ENCODE measurements at places on chromosomes 12 and 14.

DNA sequence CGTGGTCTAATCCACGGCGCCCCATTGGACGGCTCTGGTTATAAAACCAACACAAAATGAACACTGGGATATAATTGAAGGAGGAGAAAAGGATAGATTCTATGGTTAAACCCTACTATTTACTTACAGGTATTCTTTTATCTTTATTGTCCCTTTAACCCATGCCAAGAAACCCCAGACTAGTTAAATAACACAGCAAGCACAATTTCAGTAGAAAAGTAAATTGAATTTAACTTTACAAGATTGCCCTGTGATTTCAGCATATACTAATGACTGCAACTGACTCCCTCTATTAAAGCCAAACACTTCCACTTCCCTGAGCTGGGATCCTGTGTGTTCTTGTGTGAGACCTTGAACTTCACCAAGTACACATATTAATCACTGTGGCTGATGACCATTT, 45.3 kb downstream of the BCL11B start:
- no peak for DNase-seq

- DNase-seq: no peak
These were observed 8.6 kb downstream of the NFATC4 start for GRCh38 chr14:24376448-24377070.

DNA sequence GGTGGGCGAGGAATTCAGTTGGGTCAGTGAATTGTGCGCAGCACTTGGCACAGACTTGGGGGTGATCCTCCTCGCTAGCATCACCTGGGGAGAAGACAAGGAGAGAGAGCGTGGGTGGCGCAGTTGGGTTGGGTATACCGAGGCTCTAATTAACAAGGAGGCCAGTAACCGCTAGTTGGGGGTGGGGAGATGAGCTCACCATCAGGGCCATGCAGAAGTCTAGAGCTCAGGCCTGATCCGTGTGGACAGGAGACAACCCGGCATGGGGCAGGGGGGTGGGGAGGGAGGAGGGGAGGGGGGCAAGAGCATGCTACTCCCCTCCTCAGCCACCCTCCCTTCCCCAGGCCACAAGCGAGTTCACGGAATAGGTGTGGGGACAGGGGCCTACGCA, 580 bp downstream of the SALL2 start:
- DNase-seq: no peak

GRCh38 chr14:20697273-20698017, 8.9 kb downstream of the ANG start:
- peak; percentile 65 for DNase-seq

- DNase-seq: no peak
These were observed 20.9 kb downstream of the OAS2 start for GRCh38 chr12:112998987-112999767.

DNA sequence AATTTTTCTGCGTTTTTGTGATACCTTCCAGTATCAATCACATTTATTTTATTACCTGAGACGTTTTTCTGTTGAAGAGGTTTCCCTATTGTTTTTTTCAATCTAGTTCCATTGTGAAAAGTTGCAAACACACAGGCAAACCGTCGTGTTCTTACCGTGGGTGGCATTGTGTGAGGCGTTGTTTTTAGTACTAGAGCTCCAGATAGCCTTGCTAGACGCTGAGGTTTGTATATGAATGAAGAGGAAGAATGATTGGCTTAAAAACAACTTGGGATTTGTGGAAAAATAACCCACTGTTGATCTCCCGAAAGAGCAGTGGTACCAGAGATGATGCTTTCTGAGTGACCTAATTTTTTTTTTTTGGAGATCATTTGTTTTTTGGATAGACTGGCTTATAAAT, 1.0 kb downstream of the SOCS4 start:
- no peak for DNase-seq

DNA sequence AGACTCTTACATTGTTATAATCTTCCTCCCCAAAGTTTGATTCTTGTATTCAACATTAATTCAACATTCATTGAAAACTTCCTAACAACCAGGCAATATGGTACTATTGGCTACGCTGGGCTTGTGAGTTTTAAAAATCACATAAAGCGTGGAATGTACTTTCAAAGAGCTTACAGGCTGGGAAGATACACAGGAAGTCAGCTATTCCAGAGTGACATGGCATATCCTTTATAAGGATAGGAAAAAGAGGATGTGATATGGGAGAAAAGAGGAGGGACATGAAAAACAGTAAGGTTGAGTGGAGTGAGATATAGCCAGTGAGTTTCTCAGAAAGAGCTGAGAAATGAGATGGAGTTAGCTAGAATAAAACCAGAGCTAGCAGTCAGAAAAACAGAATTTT, 103.6 kb upstream of the ATF7IP start:
- DNase-seq: no peak

DNA sequence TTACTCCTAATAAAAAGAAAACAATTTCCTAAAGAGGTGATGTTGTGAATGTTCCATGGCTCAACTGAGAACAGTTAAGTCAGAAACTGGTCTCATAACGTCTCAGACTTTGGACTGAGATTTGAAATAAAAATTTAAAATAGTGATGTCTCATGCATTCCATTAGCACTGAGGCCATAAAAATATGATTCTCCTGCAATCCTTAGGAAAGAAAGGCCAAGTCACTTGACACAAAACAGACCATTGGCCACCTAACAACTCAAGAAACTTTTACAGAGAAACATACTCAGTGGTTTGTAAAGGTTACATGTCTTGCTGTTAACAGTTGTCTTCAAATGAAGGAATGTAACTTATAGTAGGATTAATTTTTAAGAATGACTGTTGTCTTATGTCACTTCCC, 58.1 kb downstream of the STAB2 start:
- no peak for DNase-seq

DNA sequence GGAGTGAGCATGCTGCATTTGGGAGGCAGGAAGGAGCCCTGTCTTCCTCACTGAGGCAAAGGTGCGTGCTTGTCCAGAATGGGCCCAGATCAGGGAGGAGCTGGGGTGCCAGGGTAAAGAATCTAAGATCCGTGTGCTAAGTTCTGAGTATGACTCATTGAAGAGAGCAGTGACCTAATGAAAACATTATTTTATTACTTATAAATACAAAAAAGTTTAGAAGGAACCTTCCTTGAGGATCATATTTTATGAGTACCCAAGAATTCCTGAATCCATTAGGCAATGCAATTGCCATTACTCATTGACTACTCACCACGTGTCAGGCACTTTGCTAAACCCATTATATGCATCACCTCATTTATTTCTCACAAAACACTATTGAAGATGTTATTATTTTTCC, 264.7 kb downstream of the EGLN3 start:
- no peak for DNase-seq

DNA sequence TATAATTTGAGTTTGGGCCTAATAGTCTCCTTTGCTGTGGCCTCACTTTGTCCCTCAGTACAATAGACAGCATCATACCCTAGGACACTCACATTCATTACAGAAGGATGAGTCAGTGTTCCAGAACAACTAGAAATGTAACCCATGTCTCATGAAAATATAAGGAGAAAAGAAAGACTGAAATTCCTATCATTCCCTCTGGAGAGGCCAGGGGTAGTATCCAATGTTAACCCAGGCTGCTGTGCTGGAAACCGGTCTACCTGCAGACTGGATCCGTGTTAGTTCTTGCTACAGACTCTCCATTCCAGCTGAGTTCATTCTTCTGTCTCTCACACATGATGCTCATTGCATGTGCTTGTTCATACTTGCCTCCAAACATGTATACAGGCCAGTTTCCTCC, 75.8 kb upstream of the HOXC13 start:
- no peak for DNase-seq

- DNase-seq: no peak
These were observed at the start of gene TNFRSF1A for GRCh38 chr12:6341417-6342139. TSS of gene TNFRSF1A (minus strand) at chr12:6342076. CDS start at chr12:6341814, 262 bp downstream.

- DNase-seq: no peak
These were observed 47.7 kb downstream of the C12orf50 start for GRCh38 chr12:87981495-87981894.

- no peak for DNase-seq
These were observed 30.5 kb upstream of the LMNTD1 start for GRCh38 chr12:25583545-25583944.

DNA sequence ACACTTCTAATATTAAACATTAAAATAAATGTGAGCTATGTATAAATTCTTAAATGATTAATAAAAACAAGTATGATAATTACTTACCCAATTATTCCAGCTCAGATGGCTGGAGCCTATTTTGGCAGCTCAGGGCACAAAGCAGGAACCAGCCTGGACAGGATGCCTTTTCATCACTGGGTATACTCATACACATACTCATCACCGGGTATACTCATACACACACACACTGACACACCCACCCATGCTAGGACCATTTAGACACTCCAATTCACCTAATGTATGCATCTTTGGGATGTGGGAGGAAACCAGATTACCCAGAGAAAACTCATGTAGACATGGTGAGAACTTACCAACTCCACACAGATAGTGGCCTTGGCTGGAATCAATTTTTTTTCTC, 57.9 kb upstream of the CNOT2 start:
- no peak for DNase-seq

GRCh38 chr14:66311990-66312389, 174.2 kb upstream of the CCDC196 start:
- DNase-seq: no peak

GRCh38 chr14:104741803-104742251, 11.1 kb upstream of the SIVA1 start:
- DNase-seq: no peak

DNA sequence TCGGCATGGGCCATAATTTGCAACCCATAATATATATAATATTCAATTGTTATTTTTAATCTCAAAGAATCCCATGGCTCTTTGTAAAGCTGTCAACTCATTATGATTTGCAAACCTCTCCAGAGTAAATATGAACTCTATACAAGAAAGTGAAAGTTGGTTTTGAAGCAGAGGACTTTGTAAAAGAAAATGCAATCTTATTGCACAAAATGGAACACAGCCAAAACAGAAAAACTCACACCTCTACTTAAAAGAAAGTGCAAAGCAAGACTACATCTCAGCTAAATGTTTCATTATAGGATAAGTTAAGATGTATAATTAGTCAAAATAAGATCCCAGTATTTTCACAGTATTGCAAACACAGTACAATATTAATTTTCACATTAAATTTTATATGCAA, 111.2 kb upstream of the FLRT2 start:
- DNase-seq: no peak

DNA sequence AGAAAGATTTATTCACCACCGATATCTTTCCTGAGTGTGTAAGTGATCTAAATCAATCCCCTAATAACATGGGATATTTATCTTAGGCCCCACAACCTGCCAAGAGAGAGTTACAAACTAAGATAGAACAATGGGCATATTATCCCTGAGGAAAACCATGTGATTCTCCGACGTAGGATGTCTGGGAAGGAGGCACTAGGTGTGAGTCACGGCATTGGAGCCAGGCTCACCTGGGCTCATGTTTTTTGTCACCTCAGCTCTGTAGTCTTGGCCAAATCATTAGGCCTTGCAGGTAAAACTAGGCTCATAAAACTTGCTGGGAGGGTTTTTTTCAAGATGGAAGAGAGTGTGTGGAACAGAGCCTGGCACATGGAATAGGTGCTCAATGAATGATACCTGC, 129.7 kb upstream of the PLEKHG7 start:
- no peak for DNase-seq

DNA sequence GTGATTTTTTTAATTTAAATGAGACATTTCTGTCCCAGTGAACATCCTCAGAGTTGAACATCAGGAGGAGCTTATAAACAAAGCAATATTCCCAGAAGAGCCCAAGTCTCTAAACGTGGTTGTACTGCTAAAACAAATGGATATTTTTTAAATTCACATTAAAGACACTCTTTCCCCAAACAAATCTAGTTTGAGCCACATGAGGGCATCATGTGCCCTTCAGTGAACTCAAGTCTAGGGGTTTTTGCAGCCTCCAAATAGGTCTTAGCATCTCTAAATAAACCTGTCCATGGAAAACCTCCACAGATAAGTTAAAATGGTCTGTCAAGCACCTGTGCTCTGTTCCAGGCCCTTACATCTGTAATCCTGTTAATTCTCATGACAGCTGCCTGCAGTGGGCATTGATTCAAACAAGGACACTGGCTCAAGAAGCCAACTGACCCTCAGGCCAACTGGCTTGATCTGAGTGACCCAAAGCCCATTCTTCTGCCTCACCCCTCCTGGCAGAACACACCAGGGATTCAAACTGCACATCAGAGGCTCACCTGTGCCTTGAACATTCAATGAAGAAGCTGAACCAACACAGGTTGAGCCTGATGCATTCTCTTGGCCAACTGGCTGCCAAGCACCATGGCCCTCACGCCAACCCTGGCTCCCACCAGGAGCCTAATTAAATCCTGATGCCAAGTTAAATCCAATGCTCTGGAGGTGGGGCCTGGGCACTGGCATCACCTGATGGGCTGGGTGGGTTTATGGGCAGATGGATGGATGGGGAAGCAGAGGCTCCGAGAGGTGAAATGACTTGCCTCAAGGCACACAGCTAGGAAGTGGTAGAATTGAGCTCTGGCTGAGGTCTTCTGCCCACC, 8.6 kb downstream of the ISCU start:
- no peak for DNase-seq
